GM19239 (cell line): ENCODE measurements at places on chromosomes 11 and 22.

DNA sequence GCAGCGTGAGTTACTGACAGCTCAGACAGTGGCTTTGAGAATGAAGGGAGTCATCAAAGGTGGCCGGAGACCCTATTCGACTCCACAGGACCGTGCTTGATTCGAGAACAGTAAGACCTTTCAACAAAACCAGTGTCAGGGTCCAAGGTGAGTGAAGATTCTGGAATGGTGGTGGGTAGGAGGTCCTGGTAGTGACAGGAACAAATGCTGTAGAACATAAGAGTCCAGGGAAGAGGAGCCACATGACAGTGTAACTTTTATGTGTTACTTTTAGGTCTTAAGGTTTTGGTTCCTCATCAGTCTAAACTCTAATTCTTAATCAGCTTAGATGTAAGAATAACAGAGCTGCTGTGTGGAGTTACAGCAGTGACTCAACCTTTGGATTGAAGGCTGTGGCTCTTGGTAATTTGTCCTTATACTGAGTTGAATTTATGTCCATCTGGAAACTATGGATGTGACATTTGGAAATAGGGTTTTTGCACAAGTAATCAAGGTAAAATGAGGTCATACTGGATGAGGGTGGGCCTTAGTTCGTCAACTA lies 1.8 kb downstream of the TBC1D22A start:
- no peak for DNase-seq

GRCh38 chr11:84012171-84012826 lies 726.1 kb upstream of the CCDC90B start:
- DNase-seq = no peak

GRCh38 chr11:73288192-73288872 lies 16.2 kb downstream of the P2RY6 start:
- DNase-seq = no peak

- DNase-seq = no peak
These were observed 73.1 kb upstream of the ARHGAP32 start for GRCh38 chr11:129265125-129265788.
